ENCODE measurements at places on chromosomes 3 and 15.
A peak's percentile ranks its signal among the peaks of the same experiment; 100 is the strongest.

DNA sequence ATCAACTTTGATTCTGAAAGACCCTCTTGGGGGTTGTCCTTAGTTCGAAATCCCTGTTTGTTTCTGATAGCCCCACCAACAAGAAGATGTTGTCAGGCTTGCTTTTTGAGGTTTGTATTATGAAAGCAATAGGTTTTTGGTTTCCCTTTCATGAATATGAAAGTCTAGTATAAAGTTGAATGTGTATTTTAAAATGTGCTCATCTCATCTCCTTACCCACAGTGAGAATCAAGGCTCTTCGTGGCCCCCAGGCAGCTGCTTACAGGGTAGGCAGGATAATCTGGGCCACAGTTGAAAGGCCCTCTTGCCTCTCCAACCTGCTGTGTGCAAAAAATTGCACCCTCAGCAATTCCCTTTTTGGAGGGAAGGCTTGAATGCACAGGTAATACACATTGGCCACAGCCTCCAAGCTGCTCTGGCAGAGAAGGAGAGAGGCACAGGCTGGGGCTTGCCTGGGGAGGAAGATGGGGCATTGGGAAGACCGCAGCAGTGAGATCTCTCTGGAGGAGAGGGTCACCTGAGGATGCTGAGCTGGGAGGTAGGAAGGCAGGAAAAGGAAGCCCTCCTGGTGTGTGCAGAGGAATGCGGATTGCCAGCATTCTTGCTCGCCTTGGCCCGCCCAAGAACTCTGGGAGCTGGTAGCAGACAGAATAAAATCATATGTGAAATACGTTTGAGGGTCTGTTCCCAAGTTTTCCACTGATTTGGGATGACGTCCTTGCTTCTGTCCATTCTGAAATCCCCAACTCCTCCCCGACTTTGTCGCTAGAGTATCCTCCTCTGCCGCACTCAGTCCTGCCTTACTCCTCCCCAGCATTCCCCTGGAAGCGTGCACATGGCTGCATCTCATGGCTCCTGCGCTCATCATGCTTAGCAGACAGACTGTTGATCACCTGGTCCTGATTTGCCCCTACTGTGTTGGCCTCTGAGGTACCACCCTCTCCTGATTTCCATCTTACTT, 196.4 kb downstream of the RPLP1 start:
- peaks cover 38% of the 10 kb centered on the region for H3K27me3 ChIP-seq
- H3K4me1 ChIP-seq, result peaks cover 31% of the 10 kb centered on the region
- H3K27ac ChIP-seq, result no peak overlapping the region
- no peak for DNase-seq

DNA sequence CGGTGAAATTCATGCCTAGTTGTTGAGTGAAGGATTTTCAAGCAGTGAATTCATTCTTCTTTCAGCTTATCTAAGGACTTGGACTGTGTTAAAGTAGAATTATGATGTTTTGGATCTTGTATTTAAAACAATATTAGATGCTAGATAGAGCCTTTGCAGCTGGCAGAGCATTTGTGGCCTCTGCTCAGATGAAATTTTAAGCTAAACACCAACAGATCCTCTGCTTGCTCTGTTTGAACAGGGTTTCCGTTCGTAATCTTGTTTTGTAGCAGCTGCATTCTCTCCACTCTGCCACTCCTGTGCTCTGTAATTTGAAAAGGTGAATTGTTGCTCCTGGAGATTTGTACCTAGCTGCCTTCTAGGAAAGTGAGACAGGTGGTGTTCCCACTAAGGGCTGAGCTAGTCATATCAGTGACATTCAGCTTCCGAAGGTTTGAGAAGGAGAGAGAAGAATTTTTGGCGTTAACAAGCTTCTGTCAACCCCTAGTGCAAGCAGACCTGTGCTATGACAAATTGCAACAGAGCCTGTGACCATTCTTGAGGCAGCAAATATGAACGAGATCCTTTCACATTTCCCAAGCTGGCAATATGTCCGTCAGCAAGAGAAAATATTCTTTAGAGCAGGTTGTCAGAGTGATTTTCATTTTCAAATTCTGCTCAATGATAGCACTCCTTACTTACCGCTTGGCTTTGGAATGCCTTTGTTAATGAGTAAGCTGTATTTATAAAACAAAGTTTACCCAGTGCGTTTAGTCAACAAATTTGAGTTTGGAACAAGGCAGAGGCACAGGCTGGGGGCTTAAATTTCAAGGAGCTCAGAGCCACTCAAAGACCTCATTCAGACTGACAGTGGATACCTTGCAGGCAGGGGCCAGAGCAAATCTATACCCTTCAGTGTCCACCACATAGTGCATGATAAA, 5.3 kb downstream of the CHST2 start:
- DNase-seq, result no peak
- no peak overlapping the region for H3K4me3 ChIP-seq
- H3K27me3 ChIP-seq, result no peaks in the 10 kb centered on the region
- peaks cover 3% of the 10 kb centered on the region for H3K36me3 ChIP-seq
- H3K27ac ChIP-seq, result no peak overlapping the region
- peaks cover 29% of the 10 kb centered on the region for H3K4me1 ChIP-seq

DNA sequence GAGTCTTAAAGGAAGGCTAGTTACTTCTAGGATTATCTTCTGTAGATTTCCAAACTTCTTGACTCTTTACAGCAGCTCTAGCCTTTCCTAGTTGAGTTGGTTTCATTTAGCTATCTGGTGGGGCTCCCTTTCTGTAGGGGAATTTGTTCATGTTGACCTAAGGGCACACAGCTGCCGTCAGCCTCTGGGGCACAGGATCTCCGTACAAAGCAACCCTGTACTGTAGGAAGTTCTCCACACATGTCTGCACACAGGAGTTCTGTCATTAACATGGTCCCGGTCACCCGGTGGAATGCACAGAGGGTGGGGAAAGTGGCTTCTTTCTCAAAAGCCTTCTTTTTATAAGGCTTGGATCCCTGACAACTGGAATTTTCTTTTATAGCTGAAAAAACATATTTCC, 88.7 kb upstream of the TNIK start:
- no peak for DNase-seq
- H3K4me1 ChIP-seq, result no peaks in the 10 kb centered on the region

- H3K27ac ChIP-seq, result peak overlapping the region; percentile 95
- peak overlapping the region; percentile 82 for H3K4me3 ChIP-seq
- no peaks in the 10 kb centered on the region for H3K27me3 ChIP-seq
Observed at GRCh38 chr15:85583442-85583841, 203.0 kb downstream of the AKAP13 start.

DNA sequence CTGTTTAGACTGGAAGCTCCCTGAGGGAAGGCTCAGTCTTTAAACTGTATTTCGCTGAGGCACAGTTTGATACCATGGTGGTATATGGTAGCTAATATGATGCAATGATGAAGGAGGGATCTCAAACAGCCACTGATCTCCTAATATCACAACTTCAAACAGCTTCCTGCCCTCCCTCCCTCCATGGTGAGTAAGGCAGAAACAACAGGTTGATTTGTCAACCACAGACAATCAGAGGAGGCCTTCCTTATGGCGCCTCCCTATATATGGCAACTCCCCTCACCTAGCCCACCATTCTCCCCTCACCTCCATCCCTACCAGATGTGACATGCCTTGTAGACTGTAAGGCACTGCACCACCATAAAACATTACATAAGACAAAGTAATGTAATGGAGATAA, 316.5 kb upstream of the ICE2 start:
- H3K27ac ChIP-seq, result no peak overlapping the region
- no peak for DNase-seq
- peaks cover 12% of the 10 kb centered on the region for H3K36me3 ChIP-seq
- H3K27me3 ChIP-seq, result no peaks in the 10 kb centered on the region

GRCh38 chr15:62301993-62302675, 137.0 kb upstream of the C2CD4B start:
- DNase-seq, result no peak
- H3K27me3 ChIP-seq, result peaks cover 20% of the 10 kb centered on the region
- H3K27ac ChIP-seq, result no peak overlapping the region
- H3K36me3 ChIP-seq, result no peaks in the 10 kb centered on the region

- peak overlapping the region; percentile 95 for H3K4me3 ChIP-seq
- H3K4me1 ChIP-seq, result peaks cover 24% of the 10 kb centered on the region
- peak overlapping the region; percentile 98 for H3K27ac ChIP-seq
- no peaks in the 10 kb centered on the region for H3K27me3 ChIP-seq
Observed at GRCh38 chr3:120742849-120743365, 363 bp downstream of the GTF2E1 start.

- peaks cover 2% of the 10 kb centered on the region for H3K4me1 ChIP-seq
- peaks cover 62% of the 10 kb centered on the region for H3K27me3 ChIP-seq
- no peak for DNase-seq
- H3K27ac ChIP-seq, result peak within 1 kb of the TSS; percentile 25
- no peak within 1 kb of the TSS for H3K4me3 ChIP-seq
Observed at GRCh38 chr15:79090487-79091203, at the start of gene RASGRF1. Gene RASGRF1 (minus strand): TSS chr15:79090780. CDS start chr15:79090498, 282 bp downstream.

- H3K4me1 ChIP-seq, result peaks cover 40% of the 10 kb centered on the region
- peak overlapping the region; percentile 11 for H3K27ac ChIP-seq
- DNase-seq, result no peak
- no peak overlapping the region for H3K4me3 ChIP-seq
- peaks cover 19% of the 10 kb centered on the region for H3K36me3 ChIP-seq
Observed at GRCh38 chr3:111325160-111325718, 216.8 kb upstream of the CD96 start.

GRCh38 chr3:4978966-4979427, 240 bp upstream of the BHLHE40 start:
- peak overlapping the region; percentile 96 for H3K27ac ChIP-seq
- peak overlapping the region; percentile 91 for H3K4me3 ChIP-seq

DNA sequence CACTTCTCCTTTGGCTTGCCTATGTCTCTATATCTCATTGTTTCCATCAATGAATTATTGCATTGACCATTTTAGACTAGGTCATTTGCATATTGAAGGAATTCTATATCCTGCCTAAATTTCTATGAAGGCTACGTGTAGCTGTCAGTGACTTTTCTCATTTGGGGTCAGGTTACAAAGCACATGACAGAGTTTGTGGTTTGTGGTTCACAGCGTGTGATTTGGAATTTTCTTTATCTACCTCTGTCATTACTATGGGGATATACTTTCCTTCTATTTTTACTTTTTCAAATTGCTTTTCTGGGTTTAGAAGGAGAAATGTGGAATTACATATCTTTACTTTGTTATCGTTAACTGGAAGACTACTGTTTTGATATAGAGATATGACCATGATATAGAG, 317.3 kb upstream of the CFAP20DC start:
- peaks cover 8% of the 10 kb centered on the region for H3K4me1 ChIP-seq
- H3K27ac ChIP-seq, result no peak overlapping the region
- no peak overlapping the region for H3K4me3 ChIP-seq
- DNase-seq, result no peak
- no peaks in the 10 kb centered on the region for H3K27me3 ChIP-seq

GRCh38 chr3:64438812-64439211, 213.5 kb upstream of the PRICKLE2 start:
- no peaks in the 10 kb centered on the region for H3K36me3 ChIP-seq
- H3K4me3 ChIP-seq, result no peak overlapping the region
- no peak overlapping the region for H3K27ac ChIP-seq
- H3K4me1 ChIP-seq, result no peaks in the 10 kb centered on the region

- no peak for DNase-seq
- H3K27ac ChIP-seq, result no peak overlapping the region
- no peak overlapping the region for H3K4me3 ChIP-seq
Observed at GRCh38 chr3:61839256-61839655, 277.9 kb downstream of the PTPRG start.

GRCh38 chr3:197711973-197712707, 24.6 kb downstream of the RUBCN start:
- no peaks in the 10 kb centered on the region for H3K27me3 ChIP-seq
- H3K4me1 ChIP-seq, result peaks cover 38% of the 10 kb centered on the region
- peak overlapping the region; percentile 98 for H3K27ac ChIP-seq
- DNase-seq, result peak; percentile 92

GRCh38 chr15:38072348-38073177, 138.1 kb downstream of the TMCO5A start:
- no peaks in the 10 kb centered on the region for H3K36me3 ChIP-seq
- DNase-seq, result peak; percentile 62
- H3K27ac ChIP-seq, result peak overlapping the region; percentile 68
- peak overlapping the region; percentile 58 for H3K4me3 ChIP-seq

- no peak for DNase-seq
- no peak overlapping the region for H3K27ac ChIP-seq
- H3K4me3 ChIP-seq, result no peak overlapping the region
- no peaks in the 10 kb centered on the region for H3K4me1 ChIP-seq
- H3K27me3 ChIP-seq, result peaks cover 32% of the 10 kb centered on the region
Observed at GRCh38 chr15:69088300-69088965, 72.0 kb upstream of the GLCE start.

GRCh38 chr3:46629551-46630517, 17.5 kb downstream of the FAM240A start:
- H3K27ac ChIP-seq, result no peak overlapping the region
- H3K4me3 ChIP-seq, result peak overlapping the region; percentile 37
- peaks cover 3% of the 10 kb centered on the region for H3K27me3 ChIP-seq
- H3K36me3 ChIP-seq, result no peaks in the 10 kb centered on the region
- peak; percentile 85 for DNase-seq

All from activated CD8-positive, alpha-beta T cell treated with anti-CD3 and anti-CD28 coated beads, Interleukin-2, amount 10 ng/mL, durations not matched to agents 7 days and 5 days (primary cell).